ENCODE measurements at places on chromosomes 1 and 21. TPM values are rescaled to one million over a fixed set of nuclear protein-coding genes. Genes with fewer than 3 reads are reported as not detected.

DNA sequence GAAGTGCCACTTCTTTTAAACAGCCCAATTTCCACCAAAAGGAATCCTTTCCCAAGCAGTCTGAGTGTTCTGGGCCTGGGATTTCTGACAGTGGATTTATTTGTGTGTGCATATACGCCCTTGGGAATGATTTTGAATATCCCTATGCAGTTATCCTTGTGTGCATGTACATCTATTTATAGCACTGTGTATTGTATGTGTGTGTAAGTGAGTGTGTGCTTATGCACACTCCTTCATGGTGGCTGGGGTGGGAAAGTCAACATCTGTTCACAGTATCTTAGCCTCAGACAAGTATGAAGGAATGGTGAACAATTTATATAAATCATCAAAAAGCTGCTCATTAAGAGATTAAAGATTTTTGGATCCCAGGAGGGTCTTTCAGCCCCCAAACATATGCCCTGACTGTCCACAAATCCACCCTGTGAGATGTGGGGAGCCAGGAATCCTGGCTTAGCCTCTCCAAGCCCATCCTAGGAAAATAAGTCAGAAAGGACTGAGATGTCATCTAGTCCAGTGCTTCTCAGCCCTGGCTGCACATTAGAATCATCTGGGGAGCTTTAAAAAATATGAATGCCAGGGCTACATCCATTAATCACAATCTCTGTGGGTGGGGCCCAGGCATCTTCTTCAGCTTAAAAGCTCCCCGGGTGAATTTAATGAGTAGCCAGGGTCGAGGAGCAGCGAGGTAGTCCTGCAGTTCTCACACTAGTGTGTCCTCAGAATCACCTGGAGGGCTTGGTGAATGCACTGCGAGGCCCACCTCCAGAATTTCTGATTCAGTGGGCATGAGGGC, 101.4 kb downstream of the PLXNA2 start:
- no peaks in the 10 kb centered on the region for H3K4me1 ChIP-seq
- H3K27me3 ChIP-seq, result no peaks in the 10 kb centered on the region
- no peak overlapping the region for H3K27ac ChIP-seq

CFAP74 gene
- not detected for total RNA-seq

C1orf210 gene
- total RNA-seq, result 0.84 TPM

KIF26B gene
- total RNA-seq, result 6.8 TPM

- no peak overlapping the region for H3K4me3 ChIP-seq
- no peaks in the 10 kb centered on the region for H3K27me3 ChIP-seq
- no peak overlapping the region for H3K27ac ChIP-seq
- peaks cover 5% of the 10 kb centered on the region for H3K4me1 ChIP-seq
- DNase-seq, result peak; percentile 15
Measured at GRCh38 chr1:64246294-64246917, 43.0 kb downstream of the UBE2U start.

- H3K27ac ChIP-seq, result no peak overlapping the region
- H3K27me3 ChIP-seq, result no peaks in the 10 kb centered on the region
- no peaks in the 10 kb centered on the region for H3K36me3 ChIP-seq
Measured at GRCh38 chr1:32861904-32862695, 8.6 kb downstream of the FNDC5 start.

IFNLR1 gene
- 0.94 TPM for total RNA-seq

GRCh38 chr1:31532173-31532572, 44.1 kb upstream of the TINAGL1 start:
- H3K27me3 ChIP-seq, result peaks cover 4% of the 10 kb centered on the region
- DNase-seq, result peak; percentile 9
- no peak overlapping the region for H3K4me3 ChIP-seq
- no peak overlapping the region for H3K27ac ChIP-seq

DNA sequence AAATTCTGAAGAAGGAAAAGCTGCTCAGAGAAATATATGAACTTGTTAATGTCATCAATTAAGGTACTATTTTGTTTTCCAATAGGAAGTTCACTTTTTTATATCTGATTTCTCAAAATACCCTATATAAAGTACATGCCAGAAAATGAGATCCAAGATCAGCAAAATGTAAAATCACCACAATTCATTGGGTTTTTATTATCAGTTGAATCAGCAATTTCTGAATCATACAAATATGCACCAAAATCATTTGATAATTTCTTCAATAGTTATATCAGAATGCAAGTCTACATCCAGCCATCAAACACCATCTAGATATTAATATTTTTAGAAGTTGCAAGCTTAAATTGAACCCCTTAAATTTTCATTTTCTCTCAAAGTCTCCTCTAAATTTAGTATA, 1293.4 kb upstream of the NCAM2 start:
- no peak overlapping the region for H3K27ac ChIP-seq
- no peaks in the 10 kb centered on the region for H3K36me3 ChIP-seq
- DNase-seq, result no peak
- H3K4me3 ChIP-seq, result no peak overlapping the region
- no peaks in the 10 kb centered on the region for H3K4me1 ChIP-seq

DNA sequence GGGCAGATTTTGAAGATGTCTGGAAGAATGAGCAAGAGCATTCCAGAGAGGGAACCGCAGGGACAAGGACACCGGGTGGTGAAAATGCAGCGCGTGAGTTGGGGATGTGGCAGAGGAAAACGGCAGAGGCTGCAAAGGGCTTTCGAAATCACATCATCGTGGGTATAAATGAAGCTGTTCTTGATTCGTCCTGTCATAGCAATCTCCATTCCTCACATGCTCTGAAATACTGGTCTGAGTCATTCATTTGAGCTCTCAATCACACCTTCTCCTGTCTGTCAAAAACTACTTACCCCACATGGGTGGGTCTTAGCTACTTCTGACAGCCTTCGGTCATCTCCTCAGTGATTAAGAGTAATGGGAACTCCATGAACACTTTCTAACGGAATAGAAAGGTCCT, 81.5 kb downstream of the ERG start:
- no peak overlapping the region for H3K27ac ChIP-seq
- no peaks in the 10 kb centered on the region for H3K4me1 ChIP-seq
- H3K36me3 ChIP-seq, result no peaks in the 10 kb centered on the region
- no peak overlapping the region for H3K4me3 ChIP-seq

DNA sequence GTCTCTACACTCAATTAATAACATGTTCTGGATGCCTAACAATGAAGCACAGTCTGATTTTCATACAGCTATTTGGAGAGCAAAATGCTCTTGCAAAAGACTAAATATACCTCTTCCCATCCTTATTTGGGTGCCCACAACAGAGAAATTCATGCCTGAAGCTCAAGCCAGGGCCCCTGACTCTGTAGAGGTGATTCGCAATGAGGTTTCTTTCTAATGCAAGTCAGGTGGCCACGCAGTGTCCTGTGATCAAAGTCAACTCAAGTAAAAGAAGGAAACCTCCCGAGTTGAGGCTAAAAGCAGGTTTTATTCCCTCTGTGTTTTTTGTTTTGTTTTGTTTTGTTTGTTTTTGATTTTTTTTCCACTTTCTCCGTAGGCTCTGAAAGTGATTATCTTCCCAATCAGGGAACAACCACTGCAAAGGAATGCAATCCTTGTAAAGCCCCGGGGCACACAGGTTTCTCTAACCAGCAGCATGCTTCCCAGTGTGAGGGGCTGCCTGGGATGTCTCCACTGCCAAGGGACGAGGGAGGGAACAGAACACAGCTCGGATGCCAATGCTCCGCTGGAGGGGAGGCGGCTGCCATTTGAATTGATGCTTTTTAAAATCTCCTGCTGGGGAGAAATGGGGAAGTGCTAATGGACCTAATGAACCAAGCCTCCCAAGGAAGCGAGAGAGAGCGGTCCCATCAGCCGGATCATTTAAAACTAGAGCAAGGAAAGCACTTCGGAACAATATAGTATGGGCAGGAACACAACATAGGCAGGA, 73.8 kb upstream of the SSX2IP start:
- no peak overlapping the region for H3K4me3 ChIP-seq
- no peak overlapping the region for H3K27ac ChIP-seq
- H3K36me3 ChIP-seq, result no peaks in the 10 kb centered on the region
- peaks cover 4% of the 10 kb centered on the region for H3K4me1 ChIP-seq
- no peak for DNase-seq
- peaks cover 20% of the 10 kb centered on the region for H3K27me3 ChIP-seq

DNA sequence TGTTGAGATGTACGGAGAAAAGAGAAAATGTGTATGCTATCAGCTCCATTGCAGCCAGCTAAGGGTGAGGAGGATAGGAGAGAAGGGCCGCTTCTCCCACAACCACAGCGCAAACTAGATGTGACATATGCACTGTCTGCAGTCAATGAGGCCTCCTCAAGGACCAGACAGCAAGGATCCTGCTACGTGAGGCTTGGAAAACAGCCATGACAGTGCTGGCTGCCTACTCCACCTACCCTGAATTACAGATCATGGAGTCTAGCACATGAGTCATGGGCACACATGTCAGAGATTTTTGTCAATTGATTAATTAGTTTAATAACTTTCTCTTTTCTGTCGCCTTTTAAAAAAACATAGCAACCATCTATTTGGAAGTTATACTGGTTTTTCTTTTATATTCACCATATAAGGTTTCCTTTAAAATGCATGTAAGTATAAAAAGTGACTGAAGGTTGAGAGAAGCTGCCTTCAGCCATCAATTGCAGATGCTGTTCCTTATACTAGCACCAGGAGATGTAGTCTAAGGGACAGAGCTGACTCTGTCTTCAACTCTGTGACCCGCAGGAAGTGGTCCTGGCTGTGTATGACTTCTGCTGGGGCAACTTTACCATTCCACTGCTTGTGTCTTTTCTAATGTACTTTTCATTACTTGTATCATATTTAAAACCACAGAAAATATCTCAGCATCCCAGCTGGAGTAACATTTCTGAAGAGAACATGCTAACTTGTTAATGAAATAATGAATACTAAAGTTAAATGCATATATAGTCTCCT, 3.1 kb downstream of the VPS26C start:
- H3K27me3 ChIP-seq, result no peaks in the 10 kb centered on the region
- H3K27ac ChIP-seq, result no peak overlapping the region
- peak; percentile 34 for DNase-seq
- H3K4me3 ChIP-seq, result no peak overlapping the region
- no peaks in the 10 kb centered on the region for H3K4me1 ChIP-seq

DNA sequence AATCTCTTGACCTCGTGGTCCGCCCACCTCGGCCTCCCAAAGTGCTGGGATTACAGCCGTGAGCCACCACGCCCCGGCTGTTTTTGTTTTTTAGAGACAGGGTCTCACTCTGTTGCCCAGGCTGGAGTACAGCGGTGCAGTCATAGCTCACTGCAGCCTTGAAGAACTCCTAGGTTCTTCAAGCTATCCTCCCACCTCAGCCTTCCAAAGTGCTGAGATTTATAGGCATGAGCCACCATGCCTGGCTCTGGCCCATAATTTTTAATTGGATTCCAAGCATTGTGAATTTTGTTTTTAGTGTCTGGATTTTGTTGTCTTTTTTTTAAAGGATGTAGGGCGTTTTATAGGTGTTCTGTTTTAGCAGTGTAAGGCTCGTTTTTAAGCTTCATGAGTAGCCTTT, 28.6 kb upstream of the TXLNA start:
- H3K27ac ChIP-seq, result no peak overlapping the region
- no peaks in the 10 kb centered on the region for H3K36me3 ChIP-seq
- no peaks in the 10 kb centered on the region for H3K27me3 ChIP-seq
- H3K4me3 ChIP-seq, result no peak overlapping the region
- DNase-seq, result peak; percentile 3
- H3K4me1 ChIP-seq, result peaks cover 8% of the 10 kb centered on the region

FCRLB gene
- total RNA-seq, result 0.72 TPM

GRCh38 chr1:234253732-234254131, 119.5 kb upstream of the COA6 start:
- H3K4me3 ChIP-seq, result no peak overlapping the region
- H3K27me3 ChIP-seq, result no peaks in the 10 kb centered on the region
- DNase-seq, result no peak
- no peak overlapping the region for H3K27ac ChIP-seq

GRCh38 chr1:85934516-85934915, 222.1 kb downstream of the COL24A1 start:
- H3K36me3 ChIP-seq, result no peaks in the 10 kb centered on the region
- H3K4me3 ChIP-seq, result no peak overlapping the region
- DNase-seq, result no peak
- H3K27me3 ChIP-seq, result no peaks in the 10 kb centered on the region
- no peak overlapping the region for H3K27ac ChIP-seq

DNA sequence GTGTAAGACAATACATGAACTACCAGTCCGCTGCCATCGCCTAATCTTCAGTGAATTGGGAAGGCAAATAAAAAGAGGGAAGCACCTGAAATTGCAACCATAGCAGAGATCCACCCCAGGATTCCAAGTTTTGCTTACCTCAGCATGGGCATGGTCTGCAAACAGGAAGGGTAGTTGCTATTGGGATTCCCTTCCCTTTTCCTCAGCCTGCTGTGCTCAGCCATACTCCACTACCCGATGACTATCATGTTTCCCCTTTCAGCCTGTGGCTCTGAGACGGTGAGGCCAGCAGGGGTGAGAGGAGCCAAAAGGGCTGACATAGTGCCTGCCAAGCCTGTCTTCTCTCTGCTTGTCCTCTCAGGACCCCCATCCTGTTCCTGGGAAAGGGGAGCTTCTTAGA, 64.2 kb downstream of the GPR137B start:
- H3K4me1 ChIP-seq, result no peaks in the 10 kb centered on the region
- no peak overlapping the region for H3K4me3 ChIP-seq
- peaks cover 2% of the 10 kb centered on the region for H3K36me3 ChIP-seq
- H3K27ac ChIP-seq, result no peak overlapping the region

- H3K4me1 ChIP-seq, result peaks cover 11% of the 10 kb centered on the region
- no peaks in the 10 kb centered on the region for H3K27me3 ChIP-seq
- peaks cover 16% of the 10 kb centered on the region for H3K36me3 ChIP-seq
- no peak for DNase-seq
- H3K27ac ChIP-seq, result no peak overlapping the region
- H3K4me3 ChIP-seq, result peak overlapping the region; percentile 94
Measured at GRCh38 chr21:33540711-33541104, 1.2 kb downstream of the GART start.

DNA sequence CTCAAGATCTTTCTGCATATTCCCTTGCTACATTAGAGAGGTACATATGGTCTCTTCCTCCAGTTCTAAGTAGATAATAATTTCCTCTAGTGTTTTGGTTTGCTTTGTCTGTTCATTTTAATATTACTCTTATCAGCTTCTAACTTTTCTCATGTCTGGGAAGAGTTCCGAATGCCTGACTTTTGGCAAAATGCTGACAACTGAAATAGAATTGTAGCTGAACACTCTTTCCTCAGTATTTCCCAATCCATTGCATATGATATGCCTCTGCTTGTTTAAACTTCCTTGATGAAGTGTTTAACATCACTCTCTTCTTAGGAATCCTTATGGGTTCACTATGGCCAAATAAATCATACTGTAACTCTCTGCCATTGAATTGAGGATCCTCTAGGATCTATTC, 1510.1 kb downstream of the MRPL39 start:
- no peaks in the 10 kb centered on the region for H3K4me1 ChIP-seq
- no peak overlapping the region for H3K4me3 ChIP-seq
- no peaks in the 10 kb centered on the region for H3K27me3 ChIP-seq

DNA sequence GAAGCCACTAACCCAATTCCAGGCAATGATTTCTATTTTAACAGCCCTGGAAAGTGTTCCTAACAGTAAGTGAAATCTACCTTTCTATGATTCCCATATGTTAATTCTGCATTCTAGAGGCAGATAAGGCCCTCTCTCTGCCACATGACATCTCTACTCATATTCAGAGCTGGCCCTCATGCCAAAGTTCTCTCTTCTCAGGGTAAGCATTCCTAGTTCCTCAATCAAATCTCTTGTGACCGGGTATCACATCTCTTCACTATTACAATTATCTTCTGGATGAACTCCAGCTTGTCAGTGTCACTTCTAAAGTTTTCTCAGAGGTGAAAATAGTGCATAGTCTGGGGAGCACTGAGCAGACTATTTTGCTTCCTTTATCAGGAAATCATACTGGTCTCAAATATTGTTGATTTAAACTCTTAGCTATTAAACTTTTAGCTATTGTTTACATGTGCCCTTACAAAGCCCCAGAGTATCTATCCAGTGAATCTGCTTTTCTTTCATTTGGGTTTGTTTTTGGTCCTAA, 66.4 kb upstream of the TNFSF18 start:
- no peak overlapping the region for H3K4me3 ChIP-seq
- no peaks in the 10 kb centered on the region for H3K27me3 ChIP-seq
- DNase-seq, result no peak
- H3K27ac ChIP-seq, result no peak overlapping the region

SLC1A7 gene
- not detected for total RNA-seq

Measured in astrocyte (in vitro differentiated cells and primary cell).